Epithelial cell of prostate (primary cell): ENCODE measurements at places on chromosomes 4 and X.
A peak's percentile ranks its signal among the peaks of the same experiment; 100 is the strongest.

GRCh38 chrX:101617211-101618191 is at the start of gene ARMCX6:
TSS of gene ARMCX6 (minus strand) at chrX:101618000. CDS start at chrX:101616620, 1,380 bp downstream.
- no peak for DNase-seq

GRCh38 chrX:128975745-128976144 is 547.5 kb downstream of the SMARCA1 start:
- DNase-seq: no peak

GRCh38 chr4:8379771-8380170 is 60.8 kb downstream of the ACOX3 start:
- DNase-seq: no peak

DNA sequence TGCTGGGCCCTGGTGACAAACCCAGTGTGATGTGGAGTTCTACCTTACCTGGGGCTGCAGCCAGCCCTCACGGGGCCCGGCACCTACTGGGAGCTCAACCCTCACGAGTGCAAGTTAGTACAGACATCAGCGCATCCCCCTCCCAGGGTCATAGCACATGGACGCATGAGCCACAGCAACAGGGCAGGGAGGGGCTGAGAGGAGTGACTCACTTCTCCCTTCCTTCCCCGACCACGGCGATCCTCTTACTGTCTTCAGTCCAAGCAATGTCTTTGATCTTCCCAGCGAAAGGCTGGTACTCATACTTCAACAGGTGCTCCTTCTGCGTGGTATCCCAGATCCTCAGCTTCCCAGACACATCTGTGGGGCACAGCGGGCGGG is 17.8 kb downstream of the WDR1 start:
- no peak for DNase-seq

DNA sequence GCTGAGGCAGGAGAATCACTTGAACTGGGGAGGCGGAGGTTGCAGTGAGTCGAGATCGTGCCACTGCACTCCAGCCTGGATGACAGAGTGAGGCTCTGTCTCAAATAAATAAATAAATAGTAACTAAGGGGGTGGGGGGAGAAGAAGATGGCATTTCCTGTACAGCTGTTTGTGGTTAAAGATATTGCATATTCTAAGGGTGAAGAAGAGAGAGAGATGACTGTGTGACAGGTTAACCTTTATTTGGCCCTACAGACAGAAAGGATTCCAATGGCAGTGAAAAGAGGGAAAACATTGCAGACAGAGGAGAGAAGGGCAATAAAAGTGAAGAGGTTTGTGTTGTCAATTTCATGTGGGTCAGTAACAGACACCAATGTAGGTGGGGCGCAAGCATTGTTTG is 9.4 kb downstream of the TASL start:
- no peak for DNase-seq

DNA sequence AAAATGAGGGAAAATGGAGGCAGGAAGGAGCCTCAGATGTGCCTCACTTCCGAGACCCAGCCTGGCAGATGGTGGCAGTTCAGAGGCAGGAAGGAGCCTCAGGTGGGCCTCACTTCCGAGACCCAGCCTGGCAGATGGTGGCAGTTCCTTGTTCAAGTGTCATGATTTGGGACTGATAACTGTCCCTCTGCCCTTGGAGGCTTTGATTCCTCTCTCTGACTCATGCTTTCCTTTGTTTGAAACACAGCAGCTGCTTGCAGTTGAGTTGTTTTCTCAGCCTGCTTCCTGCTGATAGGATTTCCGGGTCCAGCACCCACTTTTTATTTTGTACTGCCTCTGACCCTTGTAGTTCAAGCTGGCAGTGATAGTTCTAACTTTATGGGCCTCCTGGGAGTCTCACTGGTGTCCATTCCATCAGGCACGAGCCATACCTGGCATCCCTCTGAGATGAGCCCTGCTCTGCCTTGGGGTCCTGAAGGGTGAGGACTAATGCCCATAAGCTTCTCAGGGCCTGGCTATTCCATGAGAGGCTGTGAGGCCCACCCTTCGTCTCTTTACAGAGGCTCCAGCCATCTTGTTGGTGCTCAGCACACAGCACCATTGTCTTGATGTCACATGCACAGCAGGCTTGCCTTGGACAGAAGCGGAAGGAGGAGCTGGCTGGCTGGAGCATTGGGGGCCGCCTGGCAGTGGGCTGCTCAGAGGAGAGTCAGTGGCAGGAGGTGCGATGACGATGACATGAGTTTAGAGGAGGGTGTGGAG is 13.0 kb downstream of the RGS12 start:
- no peak for DNase-seq

GRCh38 chr4:48509543-48509942 is 19.5 kb downstream of the ZAR1 start:
- DNase-seq: no peak

GRCh38 chr4:136864604-136865185 is 667.6 kb downstream of the PCDH18 start:
- DNase-seq: peak; percentile 2

- no peak for DNase-seq
Observed at GRCh38 chr4:1169691-1170096, 2.7 kb downstream of the SPON2 start.
